ENCODE measurements at places on chromosomes 11 and 22. TPM values are rescaled to one million over a fixed set of nuclear protein-coding genes. Genes with fewer than 3 reads are reported as not detected.

Gene CABP4
- not detected for total RNA-seq

Gene TRIM77
- total RNA-seq = not detected

Gene POLR2L
- 54.9 TPM for total RNA-seq

Gene BSX
- total RNA-seq = not detected

Gene PRRG4
- total RNA-seq = 0.12 TPM

Gene F2
- total RNA-seq = not detected

Gene SPON1
- 0.12 TPM for total RNA-seq

Gene MPZL3
- 1.8 TPM for total RNA-seq

Gene CXCR5
- total RNA-seq = not detected

Gene LRRC32
- total RNA-seq = 7.5 TPM

Gene PHETA2
- 9.2 TPM for total RNA-seq

Gene DUSP18
- total RNA-seq = 10.7 TPM

Gene RFPL2
- total RNA-seq = not detected

Gene MS4A6E
- total RNA-seq = not detected

Gene VSIG2
- total RNA-seq = 0.50 TPM

Data from uterine smooth muscle cell (primary cell).